ENCODE measurements at places on chromosomes 12 and 14.

DNA sequence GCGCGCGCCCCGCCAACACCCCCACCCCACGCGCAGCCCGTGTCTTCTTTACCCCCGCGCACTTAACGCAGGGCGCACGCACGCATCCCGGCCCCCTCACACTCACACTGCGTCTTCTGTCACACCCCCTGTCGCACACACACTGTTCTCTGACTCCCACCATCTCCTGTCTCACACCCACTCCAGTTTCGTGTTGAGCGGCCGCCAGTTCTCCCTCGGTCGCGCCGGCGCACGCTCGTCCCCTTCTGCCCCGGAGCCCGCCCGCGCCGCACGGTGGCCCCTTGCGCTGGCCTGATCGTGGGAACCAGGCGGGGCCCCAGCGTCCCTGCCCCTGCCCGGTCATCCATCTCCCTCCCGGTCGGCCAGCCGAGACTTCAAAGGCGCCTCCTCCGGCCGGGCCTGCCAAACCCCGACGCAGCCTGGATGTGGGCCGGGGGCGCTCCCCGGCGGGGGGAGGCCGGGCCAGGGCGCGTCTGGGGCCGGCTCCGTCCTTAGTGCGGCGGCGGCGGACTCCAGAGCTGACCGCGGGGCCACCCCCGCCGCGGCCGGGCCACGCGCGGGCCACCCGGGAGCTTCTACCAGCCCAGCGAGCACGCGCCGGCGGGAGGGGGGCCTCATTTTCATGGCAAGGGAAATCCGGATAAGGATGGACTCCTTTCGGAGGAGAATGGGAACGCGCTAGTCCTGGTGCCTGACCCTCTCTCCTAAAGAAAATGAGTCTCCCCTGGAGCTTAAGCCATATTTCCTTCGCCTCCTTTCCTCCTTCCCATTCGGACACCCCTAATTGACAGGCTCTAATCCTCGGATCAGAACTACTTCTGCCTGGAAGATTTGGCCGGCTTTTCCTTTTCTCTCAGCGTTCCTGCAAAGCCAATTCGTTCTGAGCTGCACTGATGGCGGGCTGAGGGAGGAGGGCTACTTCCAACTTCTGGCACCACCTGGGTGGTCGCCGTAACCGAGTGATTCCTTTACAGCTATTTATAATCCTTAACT lies 82.0 kb upstream of the HMGA2 start:
- peak; percentile 38 for DNase-seq

- DNase-seq: no peak
Measured at GRCh38 chr14:90053044-90053443, 8.8 kb upstream of the KCNK13 start.

GRCh38 chr12:118436002-118436730 lies 59.8 kb downstream of the SUDS3 start:
- no peak for DNase-seq

DNA sequence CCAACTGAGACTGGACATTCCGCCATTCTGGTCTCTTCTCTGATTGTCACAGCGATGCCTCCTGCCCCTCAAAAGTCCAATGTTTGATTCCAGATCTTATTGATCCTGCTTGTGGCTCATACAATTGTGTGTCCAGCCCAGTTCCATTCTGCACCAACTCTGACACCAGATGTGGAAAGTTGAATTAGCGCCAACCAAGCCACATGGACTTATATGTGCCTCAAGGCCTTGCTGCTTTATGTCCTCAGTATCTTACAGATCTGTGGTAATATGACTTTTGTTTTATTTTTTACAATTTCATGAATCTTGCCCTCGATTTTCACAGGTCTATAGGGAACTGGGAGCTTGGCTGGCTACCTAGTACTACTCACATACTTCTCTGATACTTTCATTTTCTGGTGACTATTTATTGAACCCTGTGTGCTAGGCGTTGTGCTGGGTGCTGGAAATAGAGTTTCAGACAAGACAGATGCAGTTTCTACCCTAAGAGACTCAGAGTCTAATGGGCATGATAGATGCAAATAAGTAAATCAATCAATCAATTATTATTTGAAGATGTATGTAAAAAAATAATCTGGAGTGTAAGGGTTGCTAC lies 472.0 kb downstream of the TMTC2 start:
- no peak for DNase-seq

GRCh38 chr12:71440345-71440762 lies 756 bp downstream of the LGR5 start:
- no peak for DNase-seq

- no peak for DNase-seq
Measured at GRCh38 chr14:104724981-104725771, 1.1 kb downstream of the ADSS1 start.

DNA sequence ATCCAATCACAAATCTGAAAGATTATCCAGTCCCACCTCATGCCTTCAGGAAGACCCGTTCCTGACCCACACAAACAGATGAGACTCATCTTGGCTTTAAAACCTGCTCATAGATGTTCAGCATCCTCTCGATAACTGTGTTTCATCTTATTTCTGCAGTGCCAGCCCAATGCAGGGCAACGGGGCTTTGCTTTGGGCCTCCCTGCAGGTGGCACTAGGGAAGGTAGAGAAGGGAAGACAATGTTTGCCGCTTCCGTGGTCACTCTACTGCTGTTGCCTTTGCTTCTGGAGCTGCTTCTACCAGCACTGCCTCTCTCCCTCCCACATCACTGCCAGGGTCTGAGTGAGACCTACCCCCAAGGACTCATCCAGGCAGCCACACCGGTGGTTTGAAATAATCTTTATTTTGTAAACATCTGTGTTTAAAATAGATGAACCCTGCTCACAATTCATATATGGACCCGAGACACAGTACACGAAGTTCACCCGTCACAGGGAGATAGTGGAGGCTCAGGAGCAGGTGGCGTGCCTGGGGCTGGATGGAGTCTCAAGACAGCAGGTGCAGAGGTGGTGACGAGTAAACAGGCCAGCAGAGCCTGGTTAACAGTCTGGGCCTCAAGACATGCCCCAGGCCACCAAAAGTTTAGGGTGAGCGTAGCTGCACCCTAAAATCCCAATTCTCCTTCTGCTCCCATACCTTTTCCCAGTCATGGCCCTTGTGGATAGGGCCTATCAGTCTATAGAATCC lies 3.1 kb upstream of the GPX2 start:
- no peak for DNase-seq

DNA sequence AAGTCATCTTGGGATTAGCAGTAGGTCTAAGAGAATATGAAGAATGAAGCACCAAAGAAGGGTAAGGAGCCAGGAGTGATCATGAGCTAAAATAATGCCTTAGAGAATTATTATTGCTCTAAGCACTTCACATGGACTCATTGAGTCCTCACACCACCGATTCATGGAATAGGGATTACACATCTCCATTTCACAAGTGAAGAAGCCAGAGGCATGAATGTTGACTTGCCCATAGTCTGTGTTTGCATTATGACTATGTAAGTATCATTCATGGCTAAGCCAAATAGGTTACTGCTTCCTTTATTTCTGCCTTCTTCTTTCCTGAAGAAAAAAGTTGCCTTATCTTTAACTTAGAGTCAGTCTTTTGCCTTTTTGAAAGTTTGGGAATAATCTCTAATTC lies 99.3 kb upstream of the NEDD1 start:
- DNase-seq: no peak

DNA sequence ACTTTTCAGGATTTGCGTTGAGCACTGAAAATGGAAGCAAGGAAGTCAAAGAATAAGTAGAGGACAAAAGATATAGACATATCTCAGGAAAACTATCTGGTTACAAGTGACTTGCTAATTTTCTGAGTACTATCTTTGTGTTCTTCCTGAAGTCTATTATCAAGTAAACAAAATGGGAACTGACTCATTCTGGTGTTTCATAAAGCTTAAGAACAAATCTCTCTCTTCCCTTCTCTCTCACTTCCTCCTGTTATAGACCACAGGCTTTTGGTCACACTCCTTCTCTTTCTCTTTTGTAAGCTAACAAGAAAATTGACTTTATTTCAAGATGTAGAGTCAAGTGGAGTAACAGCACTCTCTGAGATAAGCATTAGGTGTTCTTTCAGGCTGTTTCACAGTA lies 406.6 kb upstream of the SYT1 start:
- no peak for DNase-seq

GRCh38 chr12:76117067-76117691 lies 32.7 kb upstream of the NAP1L1 start:
- no peak for DNase-seq

DNA sequence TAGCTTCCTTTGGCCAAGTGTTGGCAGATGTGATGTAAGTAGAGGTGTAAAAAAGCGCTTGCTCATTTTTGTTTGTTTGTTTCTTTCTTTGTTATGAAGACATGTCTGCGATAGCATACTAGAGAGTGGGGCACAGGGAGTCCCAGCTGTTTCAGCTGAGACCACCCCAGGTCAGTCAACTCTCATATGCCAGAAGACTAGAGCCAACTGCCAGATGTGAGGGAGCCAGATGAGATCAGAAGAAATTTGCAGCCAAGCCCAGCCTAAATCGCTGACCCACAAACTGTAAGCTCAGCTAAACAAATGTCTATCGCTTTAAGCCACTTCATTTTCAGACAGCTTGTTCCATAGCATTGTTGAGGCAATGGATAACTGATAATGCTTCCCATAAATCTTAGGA lies 397.1 kb downstream of the APAF1 start:
- DNase-seq: no peak

- no peak for DNase-seq
Measured at GRCh38 chr12:119486599-119487154, 106.9 kb upstream of the TMEM233 start.

DNA sequence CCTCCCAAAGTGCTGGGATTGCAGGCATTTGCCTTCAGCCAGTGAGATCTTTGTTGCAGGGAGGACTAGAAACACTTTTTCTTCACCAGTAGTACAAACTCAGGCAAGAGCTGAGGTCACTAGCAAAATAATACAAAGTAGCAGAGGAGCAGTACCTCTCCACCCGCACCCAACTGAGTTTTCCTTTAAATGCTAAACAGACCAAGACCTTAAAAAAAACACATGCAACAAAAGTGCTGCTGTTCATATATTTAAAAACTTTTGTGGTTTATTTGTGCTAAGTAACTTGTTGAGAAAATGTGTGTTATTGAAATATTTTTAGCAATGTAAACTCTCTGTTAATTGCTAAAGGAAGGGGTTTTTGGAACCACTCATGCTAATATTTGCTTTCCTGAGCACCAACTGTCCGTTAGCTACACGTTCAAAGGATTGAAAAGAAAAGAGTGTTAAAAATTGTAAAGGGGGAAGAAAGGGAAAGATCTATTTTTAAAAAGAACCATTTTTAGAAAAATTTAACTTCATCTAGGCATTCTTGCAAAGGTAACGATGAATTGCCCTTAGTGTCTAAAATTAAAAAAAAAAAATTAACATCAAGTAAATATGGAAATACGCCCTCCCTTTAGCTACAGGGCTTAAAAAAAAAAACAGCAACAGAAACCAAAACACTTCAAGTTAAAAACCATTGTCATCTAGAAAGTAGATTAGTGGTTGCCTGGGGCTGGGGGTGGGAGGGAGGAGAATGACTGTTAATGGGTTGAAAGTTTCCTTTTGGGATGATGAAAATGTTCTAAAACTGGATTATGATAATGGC lies 114.0 kb upstream of the KRAS start:
- DNase-seq: no peak

GRCh38 chr14:23377198-23377550 lies 328 bp downstream of the CMTM5 start:
- no peak for DNase-seq

DNA sequence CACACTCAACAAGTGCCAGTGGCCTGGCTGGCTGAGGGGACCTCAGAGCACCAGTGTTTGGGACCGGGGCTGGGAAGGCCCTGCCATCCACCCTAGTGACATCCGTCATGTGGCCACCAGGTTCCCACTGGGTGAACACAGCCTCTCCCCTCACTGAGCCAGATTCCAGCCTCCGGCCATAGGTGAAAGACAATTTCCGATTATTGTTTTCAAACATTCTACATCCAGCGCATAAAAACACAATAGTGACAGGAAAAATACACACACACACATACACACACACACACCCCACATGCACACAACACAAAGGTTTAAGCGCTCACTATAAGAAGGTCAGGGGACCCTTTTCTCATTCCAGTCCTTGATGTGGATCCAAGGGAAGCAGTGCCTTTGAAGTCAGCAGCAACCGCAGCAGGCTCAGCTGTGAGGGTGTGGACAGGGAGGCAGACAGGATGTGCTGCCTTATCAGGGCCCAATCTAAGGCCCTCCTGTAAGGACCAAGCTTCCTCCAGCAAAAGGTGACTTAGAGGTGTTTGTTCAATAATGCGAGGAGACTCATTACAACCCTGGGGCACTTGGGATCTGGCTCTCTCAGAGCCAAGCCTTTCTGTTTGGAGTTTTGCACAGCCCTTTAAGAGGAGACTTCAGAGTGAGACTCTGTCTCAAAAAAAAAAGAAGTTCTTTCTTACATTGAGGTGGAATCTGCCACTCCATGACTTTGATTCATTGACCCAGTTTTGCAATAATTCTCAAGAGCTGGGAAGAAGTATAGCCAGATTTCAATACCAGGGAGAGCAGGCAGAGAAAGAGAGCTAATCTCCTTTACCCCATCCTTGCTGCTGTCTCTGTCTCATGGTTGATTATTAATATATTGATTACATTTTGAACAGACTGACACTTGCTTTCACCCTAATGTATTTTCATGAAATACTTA lies 227.8 kb downstream of the ZFP36L1 start:
- DNase-seq: no peak

DNA sequence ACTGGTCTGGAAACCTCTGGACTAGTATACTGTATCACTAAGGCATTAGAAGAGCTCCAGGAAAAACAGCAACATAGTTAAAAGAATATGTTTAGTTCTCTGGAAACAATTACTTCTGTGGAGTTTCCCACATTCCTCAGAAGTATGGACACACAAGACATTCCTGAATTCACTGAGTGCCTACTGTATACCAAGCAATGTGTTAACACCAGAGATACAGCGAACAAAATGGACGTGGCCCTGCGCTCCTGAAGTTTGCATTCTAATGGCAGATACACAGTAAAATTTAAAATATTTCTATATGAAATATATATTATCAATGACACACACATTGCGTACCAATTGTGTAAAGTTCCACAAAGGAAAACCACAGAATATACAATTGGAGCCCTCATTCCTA lies 1.1 kb downstream of the ANGEL1 start:
- no peak for DNase-seq

DNA sequence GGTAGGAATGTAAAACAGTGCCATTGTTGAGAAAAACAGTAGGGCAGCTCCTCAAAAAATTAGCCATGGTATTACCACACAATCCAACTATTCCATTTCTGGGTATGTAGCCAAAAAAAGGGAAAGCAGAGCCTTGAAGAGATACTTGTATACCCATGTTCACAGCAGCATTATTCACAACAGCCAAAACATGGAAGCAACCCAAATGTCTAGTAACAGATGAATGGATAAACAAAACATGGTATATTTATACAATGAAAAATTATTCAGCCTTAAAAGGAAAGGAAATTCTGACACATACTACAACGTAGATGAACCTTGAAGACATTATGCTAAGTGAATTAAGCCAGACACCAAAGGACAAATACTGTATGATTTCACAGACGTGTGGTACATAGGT lies 67.6 kb upstream of the GNG2 start:
- no peak for DNase-seq

- no peak for DNase-seq
Measured at GRCh38 chr14:106845286-106846087, 1319.1 kb downstream of the TMEM121 start.

GRCh38 chr12:12070674-12071656 lies at the start of gene BCL2L14:
BCL2L14 (plus strand) TSS chr12:12070939; CDS start chr12:12079306, 8,367 bp downstream.
- DNase-seq: no peak

- DNase-seq: no peak
Measured at GRCh38 chr14:41355866-41356265, 250.8 kb upstream of the LRFN5 start.

- DNase-seq: no peak
Measured at GRCh38 chr14:23953464-23954278, at the start of gene DHRS4. DHRS4 (plus strand) TSS chr14:23953770; CDS start chr14:23953789, 19 bp downstream.

All from D721Med (cell line).